ENCODE measurements at places on chromosomes 1 and 21.

GRCh38 chr1:16212251-16212961, at the start of gene ARHGEF19:
ARHGEF19 (minus strand) TSS chr1:16212652; CDS start chr1:16209054, 3,598 bp downstream.
- DNase-seq = peak; percentile 35

DNA sequence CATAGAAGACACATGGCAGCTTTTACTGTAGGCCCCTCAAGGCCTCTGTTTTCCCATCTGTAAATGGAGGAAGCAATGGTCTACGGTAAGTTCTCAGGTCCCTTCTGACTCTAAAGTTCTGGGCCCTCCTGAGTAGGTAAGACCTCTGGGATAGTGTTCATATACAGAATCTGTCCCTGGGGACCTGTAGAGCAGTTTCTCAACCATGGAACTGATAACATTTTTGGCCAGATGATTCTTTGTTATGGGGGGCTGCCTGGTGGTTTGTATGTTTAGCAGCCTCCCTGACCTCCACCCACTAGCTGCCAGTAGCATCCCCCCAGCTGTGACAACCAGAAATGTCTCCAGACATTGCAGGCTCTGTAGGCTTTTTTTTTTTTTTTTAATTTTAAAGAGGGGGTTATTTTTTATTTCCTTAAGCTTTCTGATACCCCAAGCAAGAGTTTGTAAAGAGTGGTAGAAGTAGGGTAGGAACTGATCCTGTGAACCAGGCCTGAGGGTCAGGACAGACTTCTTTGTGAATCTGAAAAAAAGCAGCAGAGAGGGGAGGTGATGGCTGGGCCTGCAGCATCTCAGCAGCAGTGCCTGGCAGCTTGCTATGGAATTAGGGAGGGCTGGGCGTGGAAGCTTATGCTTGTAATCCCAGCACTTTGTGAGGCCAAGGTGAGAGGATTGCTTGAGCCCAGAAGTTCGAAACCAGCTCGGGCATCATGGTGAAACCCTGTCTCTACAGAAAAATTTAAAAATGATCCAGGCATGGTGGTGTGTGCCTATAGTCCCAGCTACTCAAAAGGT, 20.2 kb upstream of the TCEA3 start:
- no peak for DNase-seq

DNA sequence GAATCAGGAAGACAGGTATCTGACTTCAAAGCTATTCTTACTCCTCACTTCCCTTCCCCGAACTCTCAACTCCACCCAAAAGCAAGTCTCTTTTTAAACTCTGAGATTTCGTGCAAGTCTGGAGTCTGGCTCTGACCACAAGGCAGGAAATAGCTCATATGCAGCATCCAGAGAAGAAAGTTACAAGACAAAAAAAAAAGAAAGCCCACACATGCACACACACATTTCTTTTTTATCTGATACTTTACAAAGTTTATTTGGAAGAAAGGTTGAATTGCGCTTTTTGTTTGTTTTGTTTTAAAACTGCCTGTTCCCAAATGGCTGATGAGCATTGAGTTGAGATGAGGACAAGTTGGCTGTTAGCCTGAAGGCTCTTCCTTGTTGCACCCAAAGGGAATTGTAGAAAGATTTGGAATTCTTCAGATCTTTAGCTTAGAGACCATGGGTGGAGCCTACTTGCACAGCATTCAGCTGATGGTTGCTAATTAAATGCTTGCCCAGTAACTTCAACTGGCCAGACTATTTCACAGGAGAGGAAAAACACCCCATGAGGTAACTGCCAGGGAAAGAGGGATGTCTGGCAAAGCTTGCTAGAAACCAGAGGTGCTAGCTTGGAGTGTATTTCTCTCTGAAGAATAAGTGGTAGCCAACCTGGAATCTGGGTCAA, 490.3 kb downstream of the TTLL7 start:
- DNase-seq = no peak

DNA sequence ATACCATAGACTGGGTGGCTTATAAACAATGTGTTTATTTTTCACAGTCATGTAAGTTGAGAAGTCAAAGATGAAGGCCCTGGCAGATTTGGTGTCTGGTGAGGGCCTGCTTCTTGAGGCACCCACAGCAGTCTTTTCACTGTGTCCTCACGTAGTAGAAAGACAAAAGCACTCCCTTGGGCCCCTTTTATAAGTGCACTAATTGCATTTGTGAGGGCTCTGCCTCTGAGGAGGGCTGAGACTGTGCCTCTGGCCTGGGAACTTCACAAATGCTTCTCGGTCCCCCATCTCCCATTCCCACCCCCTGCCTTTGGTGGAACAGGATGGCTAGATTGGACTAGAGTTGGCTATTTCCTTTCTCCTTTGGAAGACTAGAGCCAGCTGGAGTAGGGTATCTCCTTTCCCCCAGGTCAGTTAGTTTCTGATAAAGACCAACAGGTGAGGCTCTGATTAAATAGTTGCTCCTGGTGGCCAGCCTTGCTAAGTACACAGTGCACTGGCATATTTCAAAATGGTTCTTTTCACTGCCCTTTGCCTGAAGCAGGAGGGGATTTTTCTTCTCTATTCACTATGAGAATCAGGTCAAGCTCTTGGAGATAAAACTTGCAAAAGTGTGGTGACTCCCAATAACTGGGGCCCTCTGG, 82.9 kb downstream of the PLPPR4 start:
- DNase-seq = no peak

DNA sequence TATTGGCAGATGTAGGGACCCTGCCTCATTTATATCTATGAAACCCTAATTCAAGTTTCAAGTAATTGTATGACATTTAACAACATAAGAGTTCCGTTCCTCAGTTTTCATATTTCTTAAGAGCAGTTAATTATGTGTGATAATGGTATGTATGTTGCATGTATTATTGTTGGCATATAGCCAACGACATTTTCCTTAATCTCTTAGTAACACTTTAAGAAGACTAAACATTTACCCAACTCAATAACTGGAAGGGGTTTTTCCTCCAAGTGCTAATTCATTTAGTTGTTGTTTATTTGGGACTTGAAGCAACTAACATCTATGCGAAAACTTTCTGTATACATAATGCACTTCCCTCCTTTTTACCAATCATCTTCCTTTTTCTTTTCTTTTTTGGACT, 1.5 kb upstream of the RALGPS2 start:
- DNase-seq = peak; percentile 2

- peak; percentile 16 for DNase-seq
Measured at GRCh38 chr1:56686169-56686568, 41.1 kb downstream of the PRKAA2 start.

DNA sequence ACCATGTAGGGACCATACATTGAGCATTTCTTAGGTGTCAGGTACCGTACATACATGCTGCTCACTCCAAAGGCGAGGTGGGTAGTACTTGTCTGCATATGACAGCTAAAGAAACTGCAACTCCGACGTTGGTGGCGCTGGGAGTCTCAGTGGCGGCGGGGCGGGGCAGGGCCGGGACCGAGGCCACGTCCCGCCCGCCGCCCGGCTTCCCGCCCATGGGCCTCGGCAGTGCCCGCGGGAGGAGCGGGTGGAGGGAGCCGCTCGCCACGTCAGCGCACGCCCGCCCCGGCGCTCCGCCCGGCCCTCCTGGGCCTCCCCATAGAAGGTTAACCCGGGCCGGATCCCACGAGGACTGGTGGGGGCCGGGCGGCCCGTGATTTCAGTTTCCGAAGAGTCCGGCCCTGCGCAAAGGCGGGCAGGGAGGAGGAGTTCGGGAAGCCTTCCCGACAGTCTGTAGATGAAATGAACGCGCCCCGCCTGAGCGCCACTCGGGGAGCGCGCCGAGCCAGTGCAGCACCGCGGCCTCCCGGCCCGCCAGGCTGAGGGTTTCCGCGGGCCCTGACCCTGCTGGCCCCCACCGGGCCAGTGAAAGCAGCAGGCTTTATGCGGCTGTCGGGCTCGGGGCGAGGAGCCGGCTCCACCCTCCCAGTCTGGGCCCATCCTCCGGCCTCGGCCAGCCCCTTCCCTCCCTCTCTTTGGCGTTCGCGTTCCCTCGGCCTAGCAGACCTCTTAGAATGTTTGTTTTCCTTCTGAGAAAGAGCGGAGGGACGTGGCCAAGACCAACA, 119.9 kb upstream of the JUN start:
- DNase-seq = peak; percentile 84

- no peak for DNase-seq
Measured at GRCh38 chr21:45994759-45995685, 13.5 kb downstream of the COL6A1 start.

DNA sequence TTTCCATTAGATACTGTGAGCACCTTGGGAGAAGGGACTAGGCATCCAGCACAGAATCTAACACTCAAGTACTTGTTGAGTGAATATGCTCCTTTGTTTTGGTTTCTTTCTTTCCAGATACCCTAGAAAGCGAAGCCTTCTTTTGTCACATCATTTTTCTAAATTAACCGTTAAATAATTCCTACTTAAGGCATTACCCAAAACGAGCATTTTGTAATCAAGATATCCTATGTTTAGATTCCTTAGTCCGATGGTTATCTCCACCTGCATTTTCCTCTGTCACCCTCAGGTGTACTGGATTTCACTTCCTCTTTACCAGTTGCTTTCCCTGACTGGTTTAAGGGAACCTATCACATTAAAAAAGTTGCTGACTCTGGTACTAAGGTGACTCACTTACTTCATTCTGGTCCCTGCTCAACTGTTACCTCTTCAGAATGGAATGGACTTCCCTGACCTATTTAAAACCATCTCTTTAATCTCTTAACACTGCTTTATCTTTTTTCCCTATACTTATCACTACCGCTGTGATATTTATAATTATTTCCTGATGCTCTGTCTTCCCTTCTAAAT, 3.2 kb downstream of the B3GALNT2 start:
- peak; percentile 56 for DNase-seq

DNA sequence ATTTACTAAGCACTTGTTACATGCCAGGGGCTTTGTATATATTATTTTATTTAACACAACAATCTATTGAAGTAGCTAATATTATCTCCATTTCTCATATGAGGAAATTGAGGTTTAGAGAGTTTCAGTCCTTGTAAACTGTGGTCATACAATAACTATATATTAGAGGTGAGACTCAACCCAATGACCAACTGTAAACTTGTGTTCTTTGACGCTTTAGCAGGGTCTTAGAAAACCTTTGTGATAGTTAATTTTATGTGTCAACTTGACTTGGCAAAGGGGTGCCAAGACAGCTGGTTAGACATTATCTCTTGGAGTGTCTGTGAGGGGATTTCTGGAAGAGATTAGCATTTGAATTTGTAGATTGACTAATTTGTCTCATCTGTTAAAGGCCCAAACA, 252.4 kb upstream of the B3GALT2 start:
- no peak for DNase-seq

DNA sequence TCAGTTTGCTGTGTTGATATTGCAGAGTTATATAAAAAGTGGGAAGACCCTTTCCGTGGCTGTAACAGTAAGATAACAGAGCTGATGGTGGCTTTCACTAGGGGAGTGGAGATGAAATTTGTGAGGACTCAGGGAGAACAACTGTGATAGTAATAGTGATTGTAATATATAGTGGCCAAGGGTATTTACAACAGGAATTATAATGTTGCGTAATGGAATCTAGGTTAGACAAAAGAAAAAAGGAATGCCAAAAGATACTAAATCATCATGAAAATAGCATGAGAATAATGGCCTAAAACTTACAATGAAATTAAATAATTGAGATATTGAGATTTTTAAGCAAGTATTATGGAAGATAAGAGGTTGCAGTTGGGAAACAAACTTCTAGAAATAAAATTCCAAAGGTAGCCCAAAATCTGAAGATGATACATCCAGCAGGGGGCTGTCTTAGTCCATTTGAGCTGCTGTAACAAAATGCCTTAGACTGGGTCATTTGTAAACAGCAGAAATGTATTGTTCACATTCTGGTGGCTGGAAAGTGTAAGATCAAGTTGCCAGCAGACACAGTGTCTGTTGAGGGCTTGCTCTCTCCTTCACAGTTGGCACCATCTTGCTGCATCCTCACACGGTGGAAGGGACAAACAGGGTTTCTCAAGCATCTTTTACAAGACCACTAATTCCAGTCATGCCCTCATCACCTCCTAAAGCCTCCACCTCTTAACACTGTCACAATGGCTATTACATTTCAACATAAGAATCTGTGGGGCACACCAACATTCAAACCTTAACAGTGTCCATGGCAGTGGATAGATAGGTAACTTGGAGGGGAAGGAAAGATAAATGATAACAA, 711.2 kb downstream of the MRPL39 start:
- DNase-seq = no peak

DNA sequence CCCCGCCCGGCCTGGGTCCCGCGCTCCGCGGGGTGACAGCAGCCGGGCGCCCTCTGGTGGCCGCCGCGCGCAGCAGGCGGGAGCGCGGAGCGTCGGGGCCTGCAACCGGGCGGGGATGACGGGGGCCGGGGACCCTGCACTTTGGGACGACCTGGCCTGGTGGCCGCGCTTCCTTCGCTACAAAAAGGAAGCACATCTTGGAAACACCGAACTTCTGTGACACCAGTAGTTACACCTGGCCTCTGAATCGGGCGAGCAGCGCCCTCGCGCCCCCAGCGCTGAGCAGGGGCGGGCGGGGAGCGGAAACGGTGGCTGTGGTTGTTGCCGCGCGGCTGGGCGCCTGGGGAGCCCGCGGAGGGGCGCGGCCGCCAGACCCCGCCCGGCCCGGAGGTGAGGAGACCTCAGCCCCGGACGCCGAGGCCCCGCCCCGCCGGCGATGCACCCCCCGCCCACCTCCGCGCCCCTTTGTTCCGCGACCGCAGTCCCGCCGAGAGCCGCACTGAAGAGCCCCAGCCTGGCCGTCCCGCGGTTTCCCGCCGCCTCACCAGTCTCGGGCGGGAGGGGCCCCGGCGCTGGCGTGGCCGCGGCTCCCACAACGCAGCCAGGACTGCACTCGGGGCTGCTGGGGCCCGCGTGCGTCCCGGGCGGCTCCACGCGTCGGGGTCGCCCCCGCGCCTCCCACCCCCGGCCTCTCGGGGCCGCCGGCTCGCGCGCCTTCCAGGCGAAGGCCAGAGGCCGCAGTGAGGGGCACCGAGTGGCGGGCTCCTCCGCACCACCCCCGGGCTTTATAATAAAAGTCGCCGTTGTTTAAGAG, 59.3 kb downstream of the H3-3A start:
- peak; percentile 37 for DNase-seq

DNA sequence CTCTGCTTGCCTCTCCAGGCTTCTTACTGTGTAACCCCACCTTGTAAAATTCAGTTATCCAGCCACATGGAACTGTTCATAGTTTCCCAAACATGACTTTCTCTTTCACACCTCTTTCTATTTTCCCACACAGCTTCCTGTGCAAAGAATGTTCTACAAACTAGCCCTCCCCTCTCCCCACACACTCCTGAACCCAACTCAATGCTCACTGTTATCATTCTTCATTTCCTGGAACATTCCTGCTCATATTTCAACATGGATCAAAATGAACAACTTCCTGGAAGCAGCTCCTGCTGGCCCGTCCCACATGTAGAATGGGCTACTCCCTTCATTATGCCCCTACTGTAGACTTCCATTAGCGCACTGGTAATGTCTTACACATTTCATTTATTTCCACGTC, 7.5 kb upstream of the HSD11B1 start:
- DNase-seq = no peak

DNA sequence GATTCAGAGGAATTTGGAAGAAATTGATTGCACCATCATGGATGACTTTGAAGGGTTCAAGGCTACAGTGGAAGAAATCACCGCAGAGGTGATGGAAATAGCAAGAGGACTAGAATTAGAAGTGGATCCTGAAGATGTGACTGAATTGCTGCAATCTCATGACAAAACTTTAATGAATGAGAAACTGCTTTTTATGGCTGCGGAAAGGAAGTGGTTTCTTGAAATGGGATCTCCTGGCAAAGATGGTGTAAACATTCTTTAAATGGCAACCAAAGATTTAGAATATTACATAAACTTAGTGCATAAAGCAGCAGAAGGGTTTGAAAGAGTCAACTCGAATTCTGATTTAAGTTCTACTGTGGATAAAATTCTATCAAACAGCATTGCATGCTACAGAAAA, 698.6 kb downstream of the PLA2G4A start:
- DNase-seq = no peak

- DNase-seq = peak; percentile 14
Measured at GRCh38 chr1:10378081-10378841, 20.6 kb upstream of the PGD start.

All from mammary epithelial cell (primary cell).